ENCODE measurements at places on chromosomes 6 and 20. TPM values are rescaled to one million over a fixed set of nuclear protein-coding genes. Genes with fewer than 3 reads are reported as not detected.

- no peak for DNase-seq
Observed at GRCh38 chr6:108030211-108030610, 44.3 kb downstream of the OSTM1 start.

GRCh38 chr6:16651871-16652270 lies 109.4 kb downstream of the ATXN1 start:
- DNase-seq: no peak

The TP53TG5 gene
- not detected for total RNA-seq

DNA sequence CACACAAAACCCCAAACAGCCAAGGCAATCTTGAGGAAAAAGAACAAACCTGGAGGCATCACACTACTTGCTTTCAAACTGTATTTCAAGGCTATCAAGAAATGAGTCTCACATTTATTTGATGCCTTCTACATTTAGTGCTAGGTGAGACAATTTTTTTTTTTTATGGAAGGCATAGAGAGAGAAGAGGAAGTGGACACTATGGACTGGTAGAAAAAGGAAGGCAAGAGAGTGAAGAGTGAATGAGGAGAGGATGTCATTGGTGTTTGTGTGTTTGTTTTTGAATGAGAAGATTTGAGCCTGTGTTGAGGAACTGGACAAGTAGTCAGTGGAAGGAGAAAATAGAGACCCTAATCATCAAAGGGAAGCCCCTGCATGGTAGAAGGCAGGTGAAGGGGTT lies 182.0 kb upstream of the JAG1 start:
- DNase-seq: no peak

GRCh38 chr20:8829256-8829655 lies 239.6 kb upstream of the PLCB4 start:
- no peak for DNase-seq

The SIRPD gene
- total RNA-seq: not detected

DNA sequence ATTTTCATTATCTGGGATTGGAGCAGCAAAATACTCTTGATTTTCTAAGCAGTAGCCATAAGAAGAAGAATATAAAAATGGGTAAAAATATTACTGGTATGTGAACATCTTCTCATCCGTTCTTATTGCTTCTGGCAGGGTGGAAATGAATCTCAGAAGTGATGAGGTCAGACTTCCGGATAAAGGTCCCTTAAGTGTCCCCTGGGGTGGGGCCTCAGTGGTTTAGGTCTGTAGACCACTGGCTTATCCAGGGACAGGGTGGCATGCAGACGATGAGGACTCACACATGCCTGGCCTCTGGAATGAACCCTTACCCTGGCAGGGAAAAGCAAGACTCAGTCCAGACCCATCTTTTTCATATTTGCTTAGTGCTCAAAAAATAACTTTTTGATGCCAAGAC lies 143.3 kb downstream of the UST start:
- DNase-seq: no peak

Measured in vagina (tissue), 2 donors.